Cortex of kidney (tissue), 1 donor: ENCODE measurements at places on chromosomes 2 and 18.

DNA sequence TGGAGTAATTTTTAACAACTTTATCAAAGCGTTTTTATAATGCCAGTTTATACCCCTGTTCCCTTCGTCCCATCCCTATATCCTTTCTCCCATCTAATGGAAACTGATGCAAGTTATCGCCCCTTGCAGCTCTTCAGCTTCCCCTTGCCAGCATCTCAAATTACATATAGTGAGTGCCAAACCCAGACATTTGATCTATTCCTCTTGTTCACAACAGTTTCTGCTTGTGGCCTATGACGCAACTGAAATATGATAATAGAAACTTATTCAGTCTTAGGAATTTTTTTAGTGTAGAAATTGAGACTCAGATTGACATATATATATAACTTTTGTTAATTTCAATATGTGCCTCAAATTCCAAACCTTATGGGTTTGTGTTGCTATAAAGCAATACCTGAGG lies 562.2 kb upstream of the VWC2L start:
- no peak for DNase-seq

- no peak for DNase-seq
Measured at GRCh38 chr18:11005528-11005927, 143.8 kb downstream of the PIEZO2 start.

- DNase-seq, result no peak
Measured at GRCh38 chr2:47243596-47244323, 88.7 kb upstream of the STPG4 start.

DNA sequence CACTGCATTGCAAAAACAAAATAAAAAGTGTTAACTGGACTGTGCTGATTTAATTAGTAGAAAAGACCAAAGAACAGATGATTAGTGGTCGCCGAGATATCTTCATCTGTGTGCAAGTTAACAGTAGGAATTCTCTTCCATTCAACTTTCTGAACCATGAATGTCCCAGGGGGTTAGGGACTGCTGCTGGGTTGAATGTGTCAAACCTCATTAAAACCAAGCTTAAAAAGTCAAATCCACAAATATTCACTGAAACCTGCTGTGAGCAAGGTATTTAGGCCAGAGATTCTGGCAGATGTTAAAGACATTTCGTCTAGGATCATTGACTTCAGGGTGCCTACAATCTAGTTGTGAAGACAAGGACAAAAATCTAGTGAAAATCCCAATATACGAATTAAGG lies 58.7 kb downstream of the STPG4 start:
- no peak for DNase-seq

- DNase-seq, result no peak
Measured at GRCh38 chr2:112480530-112481049, 1.4 kb upstream of the TTL start.

DNA sequence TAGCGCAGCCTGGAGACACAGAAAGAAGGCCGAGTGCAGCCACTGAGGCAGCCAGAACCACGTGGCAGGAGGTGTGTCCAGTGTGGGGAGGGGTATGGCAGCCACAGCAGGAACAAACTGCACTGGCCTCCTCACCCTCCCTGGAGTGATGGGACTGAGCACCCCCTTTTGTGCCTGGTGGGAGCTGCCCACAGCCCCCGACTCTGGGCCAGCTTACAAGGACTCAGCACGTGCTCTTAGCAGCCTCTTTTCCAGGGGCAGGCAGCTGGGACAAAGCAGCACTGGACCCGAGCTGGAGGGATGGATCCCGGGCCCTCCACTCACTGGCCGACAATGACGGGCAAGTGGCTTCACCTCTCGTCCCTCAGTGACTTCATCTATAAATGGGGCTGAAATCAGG lies 5.2 kb upstream of the KLF11 start:
- DNase-seq, result no peak

DNA sequence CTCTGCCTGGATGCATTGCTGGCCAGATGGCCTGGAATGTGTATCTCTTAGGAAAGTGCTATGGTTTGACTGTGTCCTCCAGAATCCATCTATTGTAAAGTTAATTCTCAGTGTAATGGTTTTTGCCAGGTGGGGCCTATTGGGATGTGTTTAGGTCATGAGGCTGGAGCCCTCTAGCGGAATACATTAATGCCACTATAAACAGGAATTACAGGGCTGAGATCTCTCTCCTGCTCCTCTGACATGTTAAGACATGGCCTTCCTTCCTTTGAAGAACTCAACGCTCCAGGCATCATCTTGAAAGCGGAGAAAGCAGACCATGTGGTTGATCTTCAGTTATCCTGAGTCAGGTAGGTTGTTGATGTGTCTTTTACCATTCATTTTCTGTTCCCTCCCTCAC lies 276.4 kb downstream of the RPIA start:
- no peak for DNase-seq

DNA sequence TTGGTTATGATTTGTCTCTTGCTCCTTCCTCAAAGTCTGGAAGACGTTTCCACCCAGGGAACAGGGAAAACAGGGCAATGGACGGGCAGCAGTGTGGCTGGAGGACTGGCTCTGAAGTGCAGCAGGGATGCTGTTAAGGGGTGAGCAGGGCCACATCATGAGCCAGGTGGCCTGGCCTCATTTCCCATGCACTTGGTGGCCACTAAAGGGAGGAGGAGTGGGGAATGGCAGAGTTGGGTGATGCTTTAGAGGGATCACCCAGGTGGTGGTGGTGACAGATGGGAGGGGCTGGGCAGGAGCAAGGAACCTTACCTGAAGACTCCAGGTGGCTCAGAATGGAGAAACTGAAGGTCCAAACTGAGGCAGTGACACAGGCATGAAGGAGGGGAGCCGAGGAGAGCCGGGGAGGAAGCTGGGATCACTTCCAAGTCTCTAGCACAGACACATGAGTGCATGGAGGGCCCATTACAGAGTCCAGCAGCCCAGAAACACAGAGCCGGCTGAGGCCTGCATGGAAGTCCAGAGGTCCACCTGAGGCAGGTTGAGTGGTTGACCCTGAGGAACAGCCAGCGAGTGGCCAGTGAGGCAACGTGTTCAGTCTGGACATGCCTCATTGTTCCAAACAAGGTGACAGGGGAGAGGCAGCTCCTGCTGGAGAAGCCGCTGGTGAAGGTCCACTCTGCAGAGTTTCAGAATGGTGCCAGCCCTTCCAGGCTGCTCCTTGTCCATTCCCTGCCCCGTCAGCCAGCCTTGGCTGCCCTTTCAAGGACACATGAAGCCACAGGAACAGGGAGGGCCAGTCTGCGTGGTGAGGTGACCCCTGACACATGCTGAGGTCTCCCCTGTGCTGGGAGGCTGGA lies 91.7 kb downstream of the LPIN1 start:
- no peak for DNase-seq

DNA sequence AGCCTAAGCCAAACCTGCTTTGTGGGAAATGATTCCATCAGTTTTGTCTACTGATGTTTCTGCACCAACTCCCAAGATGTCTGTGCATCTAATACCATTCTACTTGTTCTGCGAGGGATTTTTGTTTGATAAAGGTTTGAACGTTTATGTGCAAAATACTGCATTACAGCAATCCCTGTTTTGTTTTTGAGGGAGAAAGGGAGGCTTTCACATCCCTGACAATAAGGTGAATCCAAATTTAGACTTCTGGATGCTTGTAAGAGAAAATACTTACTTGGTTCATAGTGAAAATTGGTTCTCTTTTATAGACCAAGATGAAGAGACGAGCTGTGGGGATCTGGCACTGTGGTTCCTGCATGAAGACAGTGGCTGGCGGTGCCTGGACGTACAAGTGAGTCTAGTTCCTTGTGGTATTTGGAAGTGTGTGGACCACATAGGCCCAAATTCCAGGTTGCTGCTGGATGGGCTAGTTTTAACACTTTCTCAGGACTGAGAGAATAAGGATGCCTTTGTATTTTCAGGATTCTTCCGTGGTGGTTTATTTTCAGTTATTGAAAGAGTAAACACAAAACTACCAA lies 1.1 kb downstream of the RPL37A start:
- no peak for DNase-seq

DNA sequence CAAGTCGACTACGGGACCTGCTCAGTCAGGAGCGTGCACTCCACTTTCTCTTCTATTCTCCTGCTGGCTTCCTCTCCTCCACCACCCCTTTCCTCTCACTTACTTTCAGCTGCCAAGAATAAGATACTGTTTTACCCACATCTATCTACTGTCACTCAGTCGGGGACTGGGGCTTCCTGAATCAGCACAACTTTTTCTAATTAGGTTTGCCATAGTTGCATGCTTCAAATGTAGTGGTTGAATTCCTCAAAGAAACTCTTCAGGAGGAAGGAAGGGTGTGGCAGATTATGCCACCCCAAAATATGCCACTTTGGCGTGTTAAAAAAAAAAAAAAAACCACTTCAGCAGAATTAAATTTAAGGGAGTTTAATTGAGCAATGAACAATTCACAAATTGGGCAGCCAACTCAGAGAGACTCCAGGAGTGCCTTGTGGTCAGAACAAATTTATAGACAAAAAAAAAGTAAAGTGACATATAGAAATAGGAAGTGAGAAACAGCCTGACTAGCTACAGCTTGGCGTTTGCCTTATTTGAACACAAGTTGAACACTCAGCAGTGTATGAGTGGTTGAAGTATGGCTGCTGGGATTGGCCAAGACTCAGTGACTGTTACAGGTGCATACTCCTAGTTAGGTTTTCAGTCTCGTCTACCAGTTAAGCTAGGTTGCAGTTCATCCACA lies 32.5 kb upstream of the RMDN2 start:
- DNase-seq, result no peak

- no peak for DNase-seq
Measured at GRCh38 chr2:43302182-43302960, 76.0 kb upstream of the ZFP36L2 start.

GRCh38 chr2:132620115-132620514 lies 49.9 kb downstream of the LYPD1 start:
- no peak for DNase-seq

DNA sequence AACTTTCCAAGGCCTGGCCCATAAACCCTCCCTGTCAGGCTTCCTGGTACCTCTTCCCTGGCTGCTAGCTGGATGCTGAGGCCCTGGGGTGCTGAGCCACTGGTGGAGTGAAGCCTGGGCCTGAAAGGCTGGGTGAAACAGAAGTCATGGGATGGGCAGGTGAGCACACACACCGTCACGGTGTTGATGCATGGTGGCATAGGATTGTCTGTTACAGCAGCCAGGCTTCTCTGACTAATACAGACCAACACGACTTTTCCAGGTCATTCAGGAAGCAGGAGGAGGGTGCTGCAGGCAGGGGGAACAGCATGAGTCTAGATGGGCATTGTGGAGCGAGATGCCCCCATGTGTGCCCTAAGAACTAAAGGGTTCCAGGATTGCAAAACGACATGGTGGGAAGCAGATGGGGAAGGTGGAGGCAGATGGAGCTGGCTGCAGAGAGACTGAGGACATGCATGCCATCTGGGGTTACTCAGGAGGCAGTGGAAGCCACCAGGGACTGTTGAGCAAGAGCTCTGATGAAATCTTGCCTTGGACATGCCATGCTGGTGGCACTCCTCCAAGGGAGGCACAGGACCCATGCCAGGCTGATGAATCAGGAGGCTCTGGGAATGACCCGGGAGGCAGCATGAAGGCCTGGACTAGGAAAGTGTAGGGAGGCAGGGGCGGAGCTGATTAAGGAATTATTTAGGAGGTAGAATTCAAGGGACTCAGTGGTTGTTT lies 480.9 kb downstream of the TSN start:
- DNase-seq, result no peak

- DNase-seq, result no peak
Measured at GRCh38 chr2:241010531-241011295, 12.3 kb downstream of the SNED1 start.

GRCh38 chr2:232421189-232421785 lies 14.6 kb downstream of the ALPG start:
- no peak for DNase-seq

GRCh38 chr2:96534701-96535181 lies 1.8 kb upstream of the ARID5A start:
- DNase-seq, result no peak

DNA sequence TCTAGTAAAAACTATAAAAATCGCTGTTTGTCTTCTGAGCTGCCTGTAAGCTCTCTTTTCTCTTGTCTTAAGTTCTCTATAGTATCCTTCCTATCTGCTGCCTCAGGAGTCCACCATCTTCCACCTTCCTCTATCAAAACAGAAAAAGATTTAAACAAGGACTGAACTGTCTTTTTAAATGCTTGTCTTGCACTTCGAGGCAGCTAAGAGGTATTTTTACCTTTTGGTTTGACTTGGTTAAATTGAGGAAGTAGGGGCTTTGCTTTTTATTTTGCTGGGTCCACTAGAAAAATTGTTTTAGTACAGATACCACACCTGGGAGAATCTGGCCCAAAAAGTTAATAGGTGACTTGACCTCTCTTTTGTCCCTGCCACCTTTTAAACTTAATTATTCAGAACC lies 12.2 kb downstream of the SESTD1 start:
- DNase-seq, result no peak

- no peak for DNase-seq
Measured at GRCh38 chr2:65501074-65501473, 68.7 kb upstream of the SPRED2 start.
